ENCODE measurements at places on chromosomes 2 and 18. TPM values are rescaled to one million over a fixed set of nuclear protein-coding genes. Genes with fewer than 3 reads are reported as not detected.
A peak's percentile ranks its signal among the peaks of the same experiment; 100 is the strongest.

GRCh38 chr18:21242780-21243401 lies 859 bp downstream of the GREB1L start:
- H3K27me3 ChIP-seq: peaks cover 11% of the 10 kb centered on the region
- H3K4me3 ChIP-seq: no peak overlapping the region
- no peak overlapping the region for H3K27ac ChIP-seq
- no peak for DNase-seq

DNA sequence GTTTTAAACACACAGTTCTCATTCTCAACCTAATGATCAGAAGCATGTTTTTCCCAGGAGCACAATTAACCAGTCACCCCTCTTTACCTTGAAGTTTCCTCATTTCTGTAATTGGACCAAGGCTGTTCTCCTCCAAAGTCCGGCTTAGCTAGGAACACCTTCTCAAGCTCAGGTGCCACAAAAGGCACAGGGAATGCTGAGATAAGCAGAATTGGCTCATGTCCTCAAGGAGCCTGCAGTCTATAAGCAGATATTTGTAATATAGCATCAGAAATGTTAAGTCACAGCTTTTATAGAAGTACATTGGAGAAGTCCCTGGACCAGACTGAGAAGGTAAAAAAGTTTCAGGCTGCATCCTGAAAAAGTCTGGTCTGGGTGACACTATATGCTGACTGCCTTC lies 20.7 kb downstream of the OSR1 start:
- DNase-seq: no peak
- H3K27ac ChIP-seq: no peak overlapping the region
- H3K4me3 ChIP-seq: no peak overlapping the region
- no peaks in the 10 kb centered on the region for H3K36me3 ChIP-seq

The RAD51AP2 gene
- total RNA-seq: not detected

DNA sequence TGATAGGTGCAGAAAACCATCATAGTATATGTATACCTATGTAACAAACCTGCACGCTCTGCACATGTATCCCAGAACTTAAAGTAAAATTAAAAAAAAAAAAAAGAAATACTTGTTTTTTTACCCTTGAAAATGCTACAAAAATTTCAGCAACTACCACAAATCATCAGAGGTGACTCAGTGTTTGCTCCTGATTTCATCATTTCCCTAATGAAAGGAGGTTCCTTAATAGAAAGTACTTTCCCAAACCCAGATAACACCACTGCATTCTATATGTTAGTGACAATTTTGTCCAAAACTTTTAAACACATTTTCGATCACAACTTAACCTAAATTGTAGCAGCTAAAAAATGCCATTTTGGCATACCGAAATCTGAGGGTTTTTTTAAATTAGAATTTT lies 163.3 kb downstream of the SLC39A10 start:
- no peak overlapping the region for H3K4me3 ChIP-seq
- H3K27ac ChIP-seq: no peak overlapping the region
- no peak for DNase-seq
- no peaks in the 10 kb centered on the region for H3K36me3 ChIP-seq
- no peaks in the 10 kb centered on the region for H3K4me1 ChIP-seq

- H3K4me1 ChIP-seq: no peaks in the 10 kb centered on the region
- no peaks in the 10 kb centered on the region for H3K36me3 ChIP-seq
- peaks cover 7% of the 10 kb centered on the region for H3K27me3 ChIP-seq
- no peak overlapping the region for H3K4me3 ChIP-seq
- no peak for DNase-seq
- no peak overlapping the region for H3K27ac ChIP-seq
Observed at GRCh38 chr2:219656526-219656925, 29.1 kb downstream of the SLC4A3 start.

- H3K4me1 ChIP-seq: peaks cover 7% of the 10 kb centered on the region
- no peak overlapping the region for H3K4me3 ChIP-seq
- peak; percentile 12 for DNase-seq
Observed at GRCh38 chr18:12659904-12660605, 2.1 kb upstream of the SPIRE1 start.

DNA sequence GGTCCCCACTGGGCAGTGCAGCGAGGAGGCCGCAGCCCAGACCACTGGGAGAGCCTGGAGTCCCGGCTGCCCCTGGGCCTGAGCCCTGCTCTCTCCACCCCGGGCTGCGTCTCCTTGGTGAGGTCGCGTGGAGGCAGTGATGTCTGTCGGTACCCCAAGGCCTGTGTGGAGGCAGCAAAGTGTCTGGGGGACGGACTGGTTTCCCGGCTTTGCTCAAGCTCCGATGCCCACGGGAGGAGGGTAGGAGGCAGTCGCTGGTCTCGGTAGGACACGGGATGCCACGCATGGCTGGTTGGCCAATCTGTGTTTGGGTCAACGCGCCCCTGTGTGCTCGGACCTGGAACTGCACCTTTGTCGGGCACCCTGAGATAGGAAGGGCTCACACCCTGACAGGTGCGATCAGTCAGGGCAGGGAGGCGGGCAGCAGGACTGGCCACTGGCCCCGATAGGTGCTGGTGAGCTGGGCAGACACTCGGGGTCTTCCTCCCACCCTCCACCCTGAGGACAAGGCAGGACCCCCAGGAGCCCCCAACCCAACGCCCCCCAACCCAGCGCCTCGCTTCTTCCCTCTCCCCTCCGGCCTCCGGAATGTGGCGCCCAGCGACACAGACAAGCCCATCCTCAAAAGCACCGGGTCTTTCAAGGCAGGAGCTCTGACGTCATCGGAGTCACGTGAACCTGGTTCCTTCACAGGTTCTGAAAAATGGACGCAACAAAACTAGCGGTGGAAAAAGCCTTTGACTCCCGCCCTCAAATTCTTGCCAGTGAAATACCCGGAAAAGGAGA lies 288.6 kb downstream of the NDUFA10 start:
- H3K36me3 ChIP-seq: no peaks in the 10 kb centered on the region
- no peak overlapping the region for H3K27ac ChIP-seq
- DNase-seq: no peak
- no peak overlapping the region for H3K4me3 ChIP-seq

GRCh38 chr2:171469176-171469575 lies 35.1 kb downstream of the DCAF17 start:
- no peaks in the 10 kb centered on the region for H3K27me3 ChIP-seq
- DNase-seq: no peak
- peaks cover 15% of the 10 kb centered on the region for H3K36me3 ChIP-seq

DNA sequence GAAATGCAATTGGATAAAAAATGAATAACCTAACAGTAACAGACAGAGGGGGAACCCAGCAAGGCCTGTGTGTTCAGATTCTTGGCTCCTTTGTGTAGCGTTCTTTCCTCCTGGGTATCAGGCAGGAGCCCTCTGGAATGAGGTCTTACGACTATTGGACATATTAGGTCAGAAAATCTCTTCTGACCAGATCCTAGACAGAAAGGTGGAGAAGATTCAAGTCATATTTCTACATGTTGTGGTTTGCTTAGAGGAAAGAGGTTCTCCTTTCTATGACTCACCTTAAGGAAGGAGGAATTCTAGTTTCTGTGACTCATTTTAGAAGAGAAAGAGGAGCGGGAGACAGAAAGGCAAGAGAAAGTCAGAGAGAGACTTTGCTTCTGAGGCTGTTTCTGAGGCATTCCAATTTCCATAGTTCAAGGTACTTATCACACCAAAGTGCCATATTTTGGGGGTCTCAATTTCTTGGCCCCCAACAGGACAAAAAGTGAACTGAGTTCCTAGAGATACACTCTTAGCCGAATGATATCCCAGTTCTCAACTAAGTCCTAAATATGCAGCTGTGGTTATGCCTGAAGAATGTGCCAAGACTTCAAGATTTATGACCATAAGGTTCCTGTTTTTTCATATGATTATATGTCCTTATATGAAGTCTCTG lies 618.6 kb downstream of the ZEB2 start:
- no peaks in the 10 kb centered on the region for H3K4me1 ChIP-seq
- H3K36me3 ChIP-seq: no peaks in the 10 kb centered on the region
- H3K27ac ChIP-seq: no peak overlapping the region

GRCh38 chr18:48827291-48828193 lies 123.2 kb downstream of the SMAD7 start:
- no peaks in the 10 kb centered on the region for H3K27me3 ChIP-seq
- H3K36me3 ChIP-seq: no peaks in the 10 kb centered on the region
- peak overlapping the region; percentile 33 for H3K27ac ChIP-seq

DNA sequence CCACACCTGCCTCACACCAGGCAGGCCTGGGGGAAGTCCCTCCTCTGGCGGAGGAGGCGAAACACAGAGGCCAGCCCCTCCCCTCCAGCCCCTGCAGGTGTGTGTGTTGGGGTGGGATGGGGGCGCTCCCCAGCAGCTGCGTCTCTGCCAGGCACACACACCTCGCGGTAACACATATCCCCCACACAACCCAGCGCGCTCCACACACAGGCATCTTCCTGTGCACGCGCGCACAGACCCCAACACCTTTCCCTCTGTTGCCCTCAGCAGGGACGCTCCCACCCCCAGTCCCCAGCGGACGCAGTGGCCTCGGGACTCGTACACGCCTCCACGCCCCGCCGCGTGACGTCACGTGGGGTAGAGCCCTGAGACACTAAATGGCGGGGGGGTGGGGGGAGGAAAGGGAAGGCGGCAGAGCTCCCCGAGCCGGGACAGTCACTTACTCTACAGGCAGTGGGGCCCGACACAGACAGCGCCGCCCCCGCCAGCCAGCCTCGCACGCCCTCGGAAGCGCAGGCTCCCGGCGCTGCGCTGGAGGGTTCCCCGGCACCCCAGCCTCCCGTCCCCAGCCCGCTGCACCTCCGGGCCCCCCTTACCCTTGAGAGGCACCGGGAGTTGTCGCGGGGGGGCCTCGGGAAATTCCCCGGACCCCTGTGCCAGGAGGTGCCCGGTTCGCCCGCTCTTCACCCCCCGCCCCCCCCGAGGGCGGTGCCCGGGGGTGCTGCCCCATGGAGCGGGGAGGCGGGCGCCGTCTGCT lies at the start of gene WNT10A:
Gene WNT10A (plus strand): TSS at position 751 of the 757 bp plus-strand sequence. CDS start 144 bp downstream, outside the sequence.
- H3K36me3 ChIP-seq: no peaks in the 10 kb centered on the region
- peak; percentile 96 for DNase-seq
- peaks cover 42% of the 10 kb centered on the region for H3K4me1 ChIP-seq
- H3K27me3 ChIP-seq: no peaks in the 10 kb centered on the region

The NDUFB3 gene
- 145 TPM for total RNA-seq

The STON1 gene
- total RNA-seq: 0.89 TPM

DNA sequence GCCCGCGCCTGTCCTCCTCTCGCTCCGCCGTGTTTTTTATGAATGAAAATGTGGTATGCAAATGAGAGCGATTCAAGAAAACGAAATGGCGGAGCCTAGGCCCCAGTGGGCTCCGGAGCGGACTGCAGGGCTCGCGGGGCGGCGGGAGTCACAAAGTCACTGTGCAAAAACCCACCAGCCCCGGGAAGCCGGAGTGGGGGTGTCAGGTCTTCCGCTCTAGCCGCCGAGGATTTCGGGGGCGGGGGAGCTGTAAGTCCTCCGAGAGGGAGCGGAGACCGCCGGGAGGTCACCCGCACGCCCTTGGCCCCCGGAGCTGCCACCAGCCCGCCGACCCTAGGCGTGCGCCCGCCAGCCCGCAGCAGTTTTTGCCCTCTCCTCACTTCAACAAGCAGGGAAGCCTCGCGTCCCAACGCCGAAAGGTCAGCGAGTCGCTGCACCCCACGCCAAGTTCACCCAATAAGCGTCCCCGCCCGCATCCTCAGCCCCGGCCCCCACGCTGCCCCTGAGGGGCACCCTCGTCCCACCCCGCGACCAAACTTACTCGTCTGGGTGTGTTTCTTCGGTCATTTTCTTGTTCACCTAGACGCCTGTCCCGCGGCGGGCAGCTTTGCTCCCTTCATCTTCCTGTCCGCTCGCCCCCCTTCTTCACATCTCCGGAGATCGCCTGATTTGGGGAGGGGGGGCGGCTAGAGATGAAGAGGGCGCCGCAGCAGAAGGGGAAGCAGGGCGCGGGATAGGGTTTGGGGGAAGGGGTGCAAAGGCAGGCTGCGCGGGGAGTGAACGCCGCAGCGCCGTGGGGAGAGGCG lies 775 bp downstream of the SPRED2 start:
- peak; percentile 62 for DNase-seq
- H3K27me3 ChIP-seq: peaks cover 11% of the 10 kb centered on the region
- peak overlapping the region; percentile 89 for H3K4me3 ChIP-seq
- peaks cover 13% of the 10 kb centered on the region for H3K4me1 ChIP-seq

DNA sequence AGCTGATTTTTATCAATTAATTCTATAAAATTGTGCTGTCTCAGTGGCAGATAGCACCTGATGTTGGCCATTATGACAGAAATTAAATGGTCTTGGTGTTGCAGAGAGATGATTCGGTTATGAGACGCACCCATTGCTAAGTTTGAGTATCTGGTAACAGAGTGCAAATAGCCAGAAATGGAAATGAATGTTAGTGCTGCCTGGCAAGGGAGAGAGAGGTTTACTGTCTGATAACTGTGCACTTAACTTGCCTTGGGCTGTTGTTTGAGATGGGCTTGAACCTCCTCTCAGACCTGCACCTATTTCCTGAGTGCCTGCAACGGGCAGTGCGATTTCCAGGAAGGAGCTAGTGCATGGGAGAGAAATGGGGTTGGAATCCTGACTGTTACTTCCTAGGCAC lies 11.7 kb downstream of the DPYSL5 start:
- no peaks in the 10 kb centered on the region for H3K36me3 ChIP-seq
- no peak overlapping the region for H3K4me3 ChIP-seq
- no peaks in the 10 kb centered on the region for H3K4me1 ChIP-seq
- H3K27ac ChIP-seq: no peak overlapping the region
- peaks cover 4% of the 10 kb centered on the region for H3K27me3 ChIP-seq

The ELOA2 gene
- not detected for total RNA-seq

The MOGAT1 gene
- not detected for total RNA-seq

DNA sequence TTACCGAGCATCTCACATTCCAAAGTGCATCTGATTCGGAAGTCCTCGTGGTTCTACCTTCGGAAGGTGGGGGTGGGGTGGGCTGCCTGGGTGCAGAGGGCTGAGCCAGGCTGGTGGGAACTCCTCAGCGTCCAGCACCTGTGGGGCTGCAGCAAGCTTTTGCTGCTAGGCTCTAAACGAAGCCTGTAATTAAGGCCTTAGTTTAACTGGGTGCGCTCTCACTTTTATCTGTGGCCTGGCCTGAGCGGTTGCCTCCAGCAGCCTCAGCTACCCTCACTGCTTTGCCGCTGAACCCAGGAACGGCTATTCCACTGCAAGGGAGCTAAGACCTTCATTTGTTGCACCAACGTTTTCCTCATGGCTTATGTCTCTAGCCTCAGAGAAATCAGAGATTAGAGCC lies 48.4 kb downstream of the TMEM17 start:
- no peaks in the 10 kb centered on the region for H3K36me3 ChIP-seq
- H3K4me3 ChIP-seq: peak overlapping the region; percentile 55
- H3K4me1 ChIP-seq: peaks cover 4% of the 10 kb centered on the region
- H3K27ac ChIP-seq: no peak overlapping the region
- DNase-seq: no peak

The RGPD3 gene
- total RNA-seq: 0.18 TPM

- DNase-seq: no peak
- no peak overlapping the region for H3K4me3 ChIP-seq
- H3K4me1 ChIP-seq: peaks cover 61% of the 10 kb centered on the region
- H3K27ac ChIP-seq: no peak overlapping the region
- peaks cover 5% of the 10 kb centered on the region for H3K36me3 ChIP-seq
Observed at GRCh38 chr18:77111951-77112746, 20.4 kb downstream of the MBP start.

The CRIM1 gene
- 11.1 TPM for total RNA-seq

- no peak overlapping the region for H3K27ac ChIP-seq
- no peak overlapping the region for H3K4me3 ChIP-seq
- no peaks in the 10 kb centered on the region for H3K36me3 ChIP-seq
- no peaks in the 10 kb centered on the region for H3K4me1 ChIP-seq
- no peaks in the 10 kb centered on the region for H3K27me3 ChIP-seq
Observed at GRCh38 chr2:143397884-143398614, 268.8 kb downstream of the ARHGAP15 start.

The CSRNP3 gene
- total RNA-seq: not detected

The TUBB8B gene
- total RNA-seq: not detected

Measured in CD8-positive, alpha-beta memory T cell (primary cell).